ENCODE measurements at places on chromosomes 7 and 10.
A peak's percentile ranks its signal among the peaks of the same experiment; 100 is the strongest.

GRCh38 chr7:1027242-1028043 lies 16.9 kb upstream of the GPR146 start:
- DNase-seq: peak; percentile 26

GRCh38 chr10:14971867-14972448 lies 12.8 kb downstream of the MEIG1 start:
- DNase-seq: no peak

DNA sequence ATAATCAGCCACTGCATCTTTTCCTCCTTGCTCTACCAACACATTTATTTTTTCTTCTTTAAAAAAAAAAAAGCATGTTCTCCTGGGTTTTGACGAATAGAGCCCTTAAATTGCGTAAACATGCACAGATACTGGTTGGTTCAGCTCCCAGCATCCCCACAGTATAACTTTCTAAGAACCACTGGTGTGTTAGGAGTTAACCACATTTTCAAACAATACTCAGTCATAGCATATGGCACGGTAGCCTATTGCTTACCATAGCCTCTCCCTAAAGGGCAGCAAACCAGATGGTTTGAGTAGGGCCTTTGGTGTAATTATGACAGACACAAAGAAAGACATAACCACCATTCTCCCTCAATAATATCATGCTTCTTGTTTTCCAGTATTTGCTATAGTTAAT lies 145.0 kb downstream of the LRRC4 start:
- DNase-seq: no peak

DNA sequence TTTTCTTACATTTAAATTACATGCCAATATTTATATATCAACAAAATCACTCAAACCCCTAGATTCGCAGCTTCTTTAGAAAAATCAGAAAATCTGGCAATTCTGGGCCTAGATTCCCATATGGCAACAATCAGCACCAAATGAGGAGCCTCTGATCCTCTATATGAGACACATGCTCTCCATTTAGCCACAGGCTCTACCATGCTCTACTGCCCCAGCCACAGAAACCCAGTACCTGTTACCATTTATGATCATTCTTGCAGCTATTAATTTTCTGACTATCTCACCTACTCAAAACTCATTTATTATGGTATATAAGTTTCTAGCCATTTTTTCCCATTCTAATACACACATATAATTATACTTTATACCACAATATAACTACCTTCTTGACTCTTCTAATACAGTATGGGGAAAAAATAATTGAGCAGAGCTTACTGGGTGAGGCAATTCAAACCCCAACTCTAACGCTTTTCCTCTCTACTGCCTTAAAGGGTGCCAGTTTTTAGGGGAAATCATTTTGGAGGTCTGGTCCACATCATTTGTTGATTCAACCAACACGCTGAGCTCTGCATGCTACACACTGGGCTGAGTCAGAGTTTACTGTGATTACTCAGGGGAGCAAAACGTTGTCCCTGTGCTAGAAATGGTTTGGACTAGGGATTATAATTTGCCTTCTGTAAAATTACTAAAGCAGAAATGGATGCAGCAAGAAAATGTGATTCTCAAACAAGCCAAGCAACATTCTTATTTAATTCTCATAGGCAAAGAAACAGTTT lies 11.6 kb downstream of the PDLIM1 start:
- no peak for DNase-seq

GRCh38 chr7:8628656-8629055 lies 195.2 kb downstream of the NXPH1 start:
- DNase-seq: no peak

DNA sequence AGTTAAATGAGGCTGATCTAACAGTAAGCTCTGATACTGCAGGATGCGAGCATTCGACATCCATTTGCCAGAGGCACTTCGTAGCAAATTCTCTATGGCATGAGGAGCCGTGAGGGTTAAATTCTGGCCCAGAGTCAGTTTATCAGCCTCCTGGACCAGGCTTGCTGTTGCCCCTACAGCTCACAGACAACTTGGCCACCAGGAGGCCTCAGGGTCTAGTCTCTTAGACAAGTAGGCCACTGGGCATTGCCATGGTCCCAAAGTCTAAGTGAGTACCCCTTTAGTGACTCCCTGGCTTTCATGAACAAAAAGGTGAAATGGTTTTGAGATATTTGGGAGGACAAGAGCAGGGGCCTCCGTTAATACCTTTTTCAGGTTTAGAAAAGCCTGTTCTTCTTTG lies 178.0 kb upstream of the MBL2 start:
- DNase-seq: no peak

- DNase-seq: peak; percentile 71
Measured at GRCh38 chr10:124648738-124649137, 95.4 kb downstream of the FAM53B start.

DNA sequence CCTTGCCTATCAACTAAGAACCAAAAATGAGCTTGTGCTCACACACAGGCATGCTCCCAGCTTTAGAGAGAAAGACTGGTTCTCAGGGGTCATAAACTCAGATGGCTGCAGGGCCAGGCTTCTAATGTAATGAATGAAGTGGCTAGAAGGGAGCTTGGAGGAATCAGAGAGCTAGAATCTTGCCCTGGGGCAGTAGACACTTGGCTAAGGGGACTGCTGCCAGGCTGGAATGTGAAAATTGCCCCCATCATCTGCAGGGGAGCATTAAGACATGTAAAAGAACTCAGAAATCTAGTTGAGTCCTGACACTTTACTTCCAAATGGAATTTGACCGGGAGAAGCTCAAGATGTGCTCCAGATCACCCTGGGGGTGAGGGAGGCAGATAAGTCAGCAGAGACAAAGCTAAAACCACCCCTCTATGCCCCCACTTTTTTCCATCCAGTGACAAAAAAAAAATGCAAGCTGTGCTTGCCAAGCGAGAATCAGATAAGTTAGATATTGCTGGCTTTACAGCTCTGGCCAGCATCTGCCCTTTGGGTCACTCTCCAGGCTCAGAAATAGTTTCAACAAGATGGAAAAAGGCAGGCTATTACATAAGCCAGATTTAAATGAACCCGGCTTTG lies 2.3 kb upstream of the SLC16A9 start:
- no peak for DNase-seq

DNA sequence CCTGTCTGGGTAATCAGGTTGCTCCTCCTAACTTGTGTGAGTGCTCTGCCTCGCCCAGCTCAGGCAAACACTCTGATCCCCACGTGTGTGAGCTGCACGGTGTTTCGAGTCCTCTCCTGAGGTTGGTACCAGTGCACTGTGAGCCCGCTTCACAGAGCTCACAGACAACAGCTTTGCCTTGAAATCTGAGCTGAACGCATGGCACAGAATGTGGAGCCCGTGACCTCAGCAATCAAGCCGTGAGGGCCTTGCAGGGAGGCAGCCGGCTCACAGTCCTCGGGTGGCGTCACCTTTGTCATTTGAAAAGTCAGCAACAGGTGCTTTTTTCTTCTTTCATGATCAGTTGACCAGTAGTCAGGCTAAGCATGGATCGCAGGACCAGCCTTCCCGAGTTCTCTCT lies 60.2 kb upstream of the ADGRA1 start:
- DNase-seq: no peak

DNA sequence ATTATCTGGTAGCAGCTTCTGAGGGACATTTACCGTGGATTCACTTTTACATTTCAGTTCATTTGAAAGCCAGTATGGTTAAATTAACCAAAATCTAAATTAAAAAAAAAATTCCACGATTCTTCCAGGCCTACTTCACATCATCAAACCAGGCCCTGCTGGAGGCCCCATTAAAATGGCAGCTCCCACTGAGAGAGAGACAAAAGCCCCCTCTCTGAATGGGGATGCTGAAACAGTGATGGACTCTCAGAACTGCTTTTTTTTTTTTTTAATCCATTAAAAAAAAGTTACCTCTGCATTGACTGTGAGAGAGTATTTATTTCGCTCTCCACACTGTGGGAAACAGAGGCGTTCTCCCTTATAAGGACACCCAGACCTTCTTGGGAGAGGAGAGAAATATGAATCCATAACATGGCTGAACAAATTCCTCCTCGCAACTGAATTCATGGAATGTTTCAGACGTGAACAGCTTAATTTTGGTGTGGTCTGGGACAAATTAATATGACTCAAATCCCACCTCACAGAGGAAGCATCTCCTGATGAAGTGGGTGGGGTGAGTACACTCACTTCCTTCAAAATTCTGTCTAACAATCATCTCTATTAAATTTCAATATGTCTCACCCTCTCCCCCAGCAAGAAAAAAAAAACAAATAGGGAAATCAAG lies 73.5 kb downstream of the SAMD9 start:
- no peak for DNase-seq

- no peak for DNase-seq
Measured at GRCh38 chr10:71770789-71771188, 2.5 kb downstream of the VSIR start.

DNA sequence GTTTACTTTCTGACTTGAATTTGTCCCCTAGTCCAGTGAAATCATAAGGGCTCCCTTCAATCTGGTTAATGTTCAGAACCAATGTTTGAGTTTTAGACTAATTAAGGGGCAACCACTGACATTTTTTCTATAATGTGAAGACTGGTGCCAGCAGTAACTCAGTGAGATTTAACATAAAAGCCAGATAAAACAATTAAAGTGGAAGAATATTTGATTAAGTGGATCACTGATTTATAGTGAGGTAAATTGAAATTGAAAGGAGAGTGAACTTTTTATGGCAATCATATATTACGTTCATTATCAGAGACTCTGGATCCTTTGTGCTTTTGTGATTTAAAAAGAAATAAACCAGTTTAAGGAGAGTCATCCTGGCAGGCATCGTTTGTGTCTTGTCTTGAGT lies 246.8 kb downstream of the GATA3 start:
- no peak for DNase-seq

- no peak for DNase-seq
Measured at GRCh38 chr10:66218981-66219587, 706.8 kb upstream of the LRRTM3 start.

DNA sequence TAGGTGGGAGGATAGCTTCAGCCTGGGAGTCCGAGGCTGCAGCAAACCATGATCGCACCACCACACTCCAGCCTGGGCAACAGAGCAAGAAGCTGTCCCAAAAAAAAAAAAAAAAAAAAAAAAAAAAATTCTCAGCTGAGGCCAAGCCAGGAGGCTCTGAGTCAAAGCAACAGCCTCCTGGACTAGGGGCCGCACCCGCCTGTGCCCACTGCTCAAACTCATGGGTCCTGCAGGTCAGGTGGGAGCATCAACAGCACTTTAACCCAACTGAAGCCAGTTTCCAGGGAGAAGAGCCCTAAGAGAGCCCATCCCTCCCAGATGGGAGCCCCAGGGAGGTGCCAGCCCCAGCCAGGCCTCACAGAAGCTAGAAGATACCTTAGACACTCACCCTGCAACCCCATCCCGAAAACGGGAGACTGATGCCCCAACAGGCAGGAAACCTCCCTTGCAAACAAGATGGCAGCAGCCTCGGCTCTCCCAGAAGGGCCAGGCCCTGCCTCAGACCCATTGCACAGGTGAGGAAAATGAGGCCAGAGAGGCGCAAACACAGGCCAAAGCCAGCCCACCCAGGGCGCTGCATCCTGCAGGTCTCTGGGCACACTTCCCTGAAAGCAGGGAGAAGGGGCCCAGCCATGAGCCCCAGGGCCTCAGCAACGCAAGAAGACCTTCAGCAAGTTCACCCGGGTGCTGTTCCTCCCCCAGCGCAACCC lies 11.0 kb downstream of the PDGFA start:
- DNase-seq: no peak

DNA sequence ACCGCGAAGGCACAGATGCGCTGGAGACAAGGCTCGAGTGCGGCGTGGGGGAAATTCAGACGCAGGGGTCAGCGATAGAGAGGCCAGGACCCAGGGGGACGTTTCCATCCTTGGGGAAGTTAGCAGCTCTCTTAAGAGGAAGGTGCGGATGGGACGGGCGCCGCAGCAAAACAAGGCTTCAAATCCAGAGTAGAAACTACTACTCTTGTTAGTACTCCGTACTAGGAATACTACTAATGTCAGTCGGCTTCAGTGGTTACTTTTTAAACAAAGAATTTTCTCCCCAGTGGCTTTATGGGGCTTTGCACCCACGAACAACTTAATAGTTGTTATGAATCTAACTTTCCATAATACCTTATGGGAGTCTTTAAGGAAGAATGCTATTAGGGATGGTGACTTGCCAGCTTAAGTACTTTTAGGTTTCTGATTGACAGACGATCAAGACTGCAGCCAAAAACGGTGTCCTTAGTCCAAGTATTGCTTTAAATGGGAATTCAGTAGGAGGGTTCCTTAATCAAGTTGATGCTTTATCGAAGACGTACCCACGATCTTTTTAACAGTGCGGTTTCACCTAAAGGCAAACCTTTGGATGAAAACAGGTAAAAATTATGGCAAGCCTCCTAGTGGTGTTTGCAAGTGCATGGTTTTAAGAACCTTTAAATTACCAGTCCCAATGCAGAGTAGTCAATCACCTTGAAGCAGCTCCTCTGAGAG lies 812 bp upstream of the IDE start:
- no peak for DNase-seq

DNA sequence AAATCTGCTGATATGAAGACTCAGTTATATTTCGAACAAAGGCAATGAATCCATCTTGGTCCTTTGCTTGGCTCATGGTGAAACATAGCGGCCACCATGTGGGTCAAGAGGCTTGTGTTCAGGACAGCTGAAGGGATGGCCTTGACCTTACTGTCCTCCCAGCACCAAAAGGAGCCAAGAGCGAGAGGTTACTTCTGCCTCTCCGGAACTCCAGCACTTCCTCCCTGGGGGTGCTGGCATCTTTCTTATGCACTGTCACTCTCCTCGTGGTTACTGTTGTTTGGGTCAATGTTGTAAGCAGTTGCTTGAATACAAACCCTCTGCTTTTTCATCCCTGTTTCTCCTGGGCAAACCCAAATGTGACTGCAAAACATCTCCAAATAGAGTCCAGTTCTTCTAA lies 100.6 kb downstream of the RBM20 start:
- no peak for DNase-seq

DNA sequence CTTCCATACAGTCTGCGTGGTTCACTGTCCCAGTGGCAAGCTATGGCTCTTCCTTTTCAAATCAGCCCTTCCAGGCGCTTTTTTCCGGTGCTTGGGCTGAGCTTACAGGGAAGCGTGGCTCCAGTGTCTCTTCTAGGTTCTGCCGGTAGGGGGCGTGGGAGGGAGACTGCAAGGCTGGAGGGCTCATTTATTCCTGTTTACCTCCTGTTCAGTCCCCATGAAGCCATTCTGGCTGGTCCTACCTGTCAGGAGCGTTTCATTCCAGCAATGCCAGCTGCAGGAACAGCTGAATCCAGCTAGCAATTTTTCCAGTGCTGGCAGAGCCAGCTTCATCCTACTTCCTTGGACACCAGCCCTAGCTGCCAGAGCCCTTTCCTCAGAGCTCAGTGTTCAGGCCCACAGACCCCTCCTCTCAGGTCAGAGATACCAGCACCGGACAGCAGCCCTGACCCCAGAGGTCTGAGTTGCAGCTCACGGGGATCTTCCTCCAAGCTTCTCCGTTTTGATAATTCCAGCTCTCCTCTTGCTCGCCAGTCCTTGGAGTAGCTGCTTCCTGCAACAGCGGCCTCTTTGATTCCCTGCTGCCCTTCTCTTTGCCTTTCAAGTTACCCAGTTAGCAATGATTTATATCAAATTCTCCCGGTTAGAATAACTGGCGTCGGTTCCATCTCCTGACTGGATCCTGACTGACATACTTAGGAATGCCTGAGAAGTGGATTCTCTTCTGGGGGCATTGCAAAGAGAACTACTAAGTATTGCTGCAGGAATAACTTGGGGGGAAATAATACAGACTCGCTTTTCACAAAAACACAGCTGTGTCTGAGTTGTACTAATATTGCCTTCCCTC lies 129.8 kb downstream of the FRMD4A start:
- DNase-seq: no peak

Measured in occipital lobe (tissue), 3 donors.